ENCODE measurements at places on chromosomes 4 and X. TPM values are rescaled to one million over a fixed set of nuclear protein-coding genes. Genes with fewer than 3 reads are reported as not detected.

Gene CCDC120
- total RNA-seq = 8.7 TPM

Gene SMIM31
- total RNA-seq = not detected

Gene ZRSR2
- 27.2 TPM for total RNA-seq

Gene ATP5ME
- total RNA-seq = 125 TPM

Gene SULT1E1
- total RNA-seq = not detected

Gene MTNR1A
- not detected for total RNA-seq

Gene FIP1L1
- total RNA-seq = 116 TPM

GRCh38 chr4:61750810-61751209 is 550.7 kb downstream of the ADGRL3 start:
- H3K4me3 ChIP-seq = no peak overlapping the region
- no peaks in the 10 kb centered on the region for H3K36me3 ChIP-seq
- no peaks in the 10 kb centered on the region for H3K4me1 ChIP-seq
- no peak for DNase-seq
- H3K27ac ChIP-seq = no peak overlapping the region

DNA sequence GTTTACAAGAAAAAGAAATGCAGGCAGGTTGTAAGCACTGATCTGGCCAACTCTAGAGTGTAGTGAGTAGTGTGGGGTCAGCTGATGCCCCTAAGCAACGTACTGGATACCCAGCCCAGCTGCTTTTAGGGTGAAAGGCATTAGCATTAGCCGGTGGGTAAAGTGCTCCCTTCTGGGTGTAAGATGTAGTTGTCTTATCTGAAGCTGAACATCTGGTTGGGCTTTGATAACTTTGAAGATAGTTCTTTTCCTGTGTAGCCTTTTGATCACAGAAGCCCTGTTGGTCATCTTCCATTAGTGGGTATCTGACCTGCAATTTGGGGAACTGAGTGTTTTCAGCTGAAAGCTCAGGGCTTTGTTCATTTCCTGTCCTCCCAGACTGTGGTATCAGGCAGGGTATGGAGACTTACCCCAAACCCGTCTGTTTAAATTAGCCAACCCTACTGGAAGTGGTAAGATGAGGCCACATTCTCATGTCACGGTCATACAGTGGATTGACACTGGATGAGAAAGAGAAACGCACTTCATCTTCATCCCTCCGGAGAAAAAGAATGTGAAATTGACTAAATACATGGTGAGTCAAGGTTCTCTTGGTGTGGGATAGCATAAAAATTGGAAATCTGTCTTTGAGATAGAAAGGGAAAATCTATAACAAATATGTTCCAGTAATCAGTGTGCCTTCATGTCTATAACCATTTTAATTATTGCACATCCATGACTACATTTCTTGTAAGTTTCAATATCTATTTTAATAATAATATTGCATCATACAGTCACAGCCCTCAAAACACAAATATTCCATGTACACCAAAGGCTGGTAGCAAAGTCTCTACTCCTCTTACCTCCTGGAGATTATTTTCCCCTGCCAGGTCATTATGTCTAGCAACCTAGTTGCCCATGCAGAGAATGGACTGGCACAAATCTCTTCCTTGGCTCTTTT is 8.7 kb downstream of the RHOH start:
- H3K36me3 ChIP-seq = peaks cover 32% of the 10 kb centered on the region
- no peaks in the 10 kb centered on the region for H3K27me3 ChIP-seq
- peak overlapping the region; percentile 90 for H3K4me3 ChIP-seq
- peaks cover 92% of the 10 kb centered on the region for H3K4me1 ChIP-seq
- H3K27ac ChIP-seq = peak overlapping the region; percentile 93

GRCh38 chrX:40644176-40644575 is 3.2 kb downstream of the CXorf38 start:
- peaks cover 11% of the 10 kb centered on the region for H3K36me3 ChIP-seq
- no peak for DNase-seq
- peaks cover 34% of the 10 kb centered on the region for H3K4me1 ChIP-seq
- H3K4me3 ChIP-seq = peak overlapping the region; percentile 55

GRCh38 chr4:6750286-6751221 is 32.0 kb upstream of the KIAA0232 start:
- no peak overlapping the region for H3K4me3 ChIP-seq
- peaks cover 8% of the 10 kb centered on the region for H3K4me1 ChIP-seq
- no peak for DNase-seq
- no peaks in the 10 kb centered on the region for H3K36me3 ChIP-seq
- H3K27me3 ChIP-seq = no peaks in the 10 kb centered on the region
- H3K27ac ChIP-seq = no peak overlapping the region

GRCh38 chr4:27234306-27234899 is 373.8 kb downstream of the STIM2 start:
- no peak overlapping the region for H3K27ac ChIP-seq
- H3K4me3 ChIP-seq = no peak overlapping the region
- H3K27me3 ChIP-seq = no peaks in the 10 kb centered on the region
- H3K4me1 ChIP-seq = no peaks in the 10 kb centered on the region
- no peak for DNase-seq

- no peak for DNase-seq
- H3K27me3 ChIP-seq = no peaks in the 10 kb centered on the region
Observed at GRCh38 chr4:145851511-145852201, 87.0 kb downstream of the ZNF827 start.

- H3K27ac ChIP-seq = no peak overlapping the region
- no peak overlapping the region for H3K4me3 ChIP-seq
- H3K36me3 ChIP-seq = peaks cover 6% of the 10 kb centered on the region
- DNase-seq = no peak
Observed at GRCh38 chr4:188417181-188417580, 277.9 kb downstream of the TRIML1 start.

GRCh38 chr4:51895816-51896408 is 53.0 kb downstream of the DCUN1D4 start:
- H3K4me3 ChIP-seq = no peak overlapping the region
- H3K4me1 ChIP-seq = peaks cover 21% of the 10 kb centered on the region
- H3K36me3 ChIP-seq = peaks cover 17% of the 10 kb centered on the region
- H3K27ac ChIP-seq = no peak overlapping the region

GRCh38 chrX:21934414-21934813 is 6.1 kb upstream of the SMS start:
- no peak for DNase-seq
- no peaks in the 10 kb centered on the region for H3K27me3 ChIP-seq
- H3K36me3 ChIP-seq = no peaks in the 10 kb centered on the region
- no peak overlapping the region for H3K27ac ChIP-seq
- H3K4me1 ChIP-seq = peaks cover 24% of the 10 kb centered on the region

GRCh38 chrX:141619336-141619735 is 29.8 kb downstream of the SPANXA2 start:
- H3K27me3 ChIP-seq = peaks cover 6% of the 10 kb centered on the region
- no peak overlapping the region for H3K4me3 ChIP-seq

DNA sequence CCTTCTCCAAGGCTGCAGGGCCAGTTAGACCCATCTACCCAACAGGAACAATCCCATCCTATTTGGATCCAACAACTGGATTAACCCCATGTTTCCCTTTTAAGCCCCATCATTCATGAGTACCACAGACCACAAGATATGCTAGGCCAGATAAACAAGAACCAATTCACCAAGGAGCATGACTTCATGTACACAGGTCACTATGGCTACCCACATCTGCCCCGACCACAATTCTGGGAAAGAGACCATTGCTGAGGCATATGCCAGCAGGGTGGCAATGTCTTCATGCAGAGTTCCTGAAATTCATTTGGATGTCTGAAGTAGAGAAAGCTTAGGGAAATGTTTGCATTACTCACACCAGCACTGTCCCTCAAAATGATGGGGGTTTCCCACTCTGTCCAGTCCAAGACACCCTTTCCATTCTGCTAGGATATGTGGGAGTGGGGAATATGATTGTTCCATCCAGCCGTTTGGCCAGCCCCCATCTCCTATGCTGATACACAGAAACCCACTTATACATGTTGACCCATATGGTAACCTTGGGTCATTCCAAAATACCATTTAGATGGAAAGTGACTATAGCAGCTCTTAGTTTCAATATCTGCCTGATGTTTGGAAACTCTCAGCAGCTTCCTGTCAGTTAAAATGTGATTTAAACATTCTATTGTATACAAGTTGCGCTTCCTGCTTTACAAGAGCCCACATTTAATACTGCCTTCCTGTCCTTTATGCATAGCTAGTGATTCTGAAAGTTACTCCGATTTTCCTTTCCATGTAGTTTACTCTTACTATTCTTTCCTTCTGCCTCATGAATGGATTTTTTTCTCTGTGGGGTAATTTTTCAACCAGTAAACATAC is 129.0 kb downstream of the AMMECR1 start:
- peaks cover 11% of the 10 kb centered on the region for H3K4me1 ChIP-seq
- no peak for DNase-seq
- peak overlapping the region; percentile 79 for H3K27ac ChIP-seq
- H3K36me3 ChIP-seq = peaks cover 2% of the 10 kb centered on the region
- no peak overlapping the region for H3K4me3 ChIP-seq
- peaks cover 6% of the 10 kb centered on the region for H3K27me3 ChIP-seq

DNA sequence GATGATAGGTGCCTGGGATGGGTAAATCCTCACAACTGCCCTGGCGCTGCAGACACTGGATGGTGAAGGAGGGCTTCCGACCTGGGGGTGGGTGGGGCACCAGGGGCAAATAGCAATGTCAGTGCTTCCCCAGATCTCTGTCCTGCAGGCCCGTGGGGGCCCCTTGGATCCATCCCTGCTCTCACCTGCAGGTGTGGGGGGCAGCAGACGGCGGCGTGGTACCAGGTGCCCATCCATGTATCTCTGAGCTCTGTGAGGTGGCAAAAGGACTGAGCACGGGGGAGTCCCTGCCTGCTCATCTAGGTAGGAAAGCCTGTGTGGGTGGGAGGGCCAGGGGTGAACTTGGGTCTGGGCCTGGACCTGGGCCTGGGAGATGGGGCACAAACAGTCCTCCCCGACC is 6.5 kb upstream of the SYP start:
- DNase-seq = no peak
- no peak overlapping the region for H3K27ac ChIP-seq
- no peaks in the 10 kb centered on the region for H3K36me3 ChIP-seq

DNA sequence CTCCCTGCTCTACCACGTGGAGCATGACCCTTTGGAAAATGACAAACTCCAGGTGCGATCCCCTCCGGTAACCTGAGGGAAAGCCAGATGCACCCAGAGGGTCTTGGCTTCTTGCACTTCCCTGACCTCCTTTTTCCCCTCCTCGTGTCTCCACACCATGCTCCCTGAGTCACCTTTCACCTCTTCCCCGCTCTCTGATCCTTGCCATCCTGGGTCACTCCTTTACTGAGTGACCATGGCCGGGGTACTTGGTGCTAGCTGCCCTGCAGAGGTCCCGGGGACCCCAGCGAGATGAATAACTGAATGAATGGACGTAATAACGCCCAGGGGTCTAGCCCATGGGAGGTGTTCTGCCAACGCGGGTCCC is 401 bp upstream of the ZFP92 start:
- H3K4me1 ChIP-seq = peaks cover 6% of the 10 kb centered on the region
- H3K27me3 ChIP-seq = peaks cover 15% of the 10 kb centered on the region
- no peaks in the 10 kb centered on the region for H3K36me3 ChIP-seq
- no peak for DNase-seq
- H3K4me3 ChIP-seq = peak overlapping the region; percentile 81
- H3K27ac ChIP-seq = no peak overlapping the region

DNA sequence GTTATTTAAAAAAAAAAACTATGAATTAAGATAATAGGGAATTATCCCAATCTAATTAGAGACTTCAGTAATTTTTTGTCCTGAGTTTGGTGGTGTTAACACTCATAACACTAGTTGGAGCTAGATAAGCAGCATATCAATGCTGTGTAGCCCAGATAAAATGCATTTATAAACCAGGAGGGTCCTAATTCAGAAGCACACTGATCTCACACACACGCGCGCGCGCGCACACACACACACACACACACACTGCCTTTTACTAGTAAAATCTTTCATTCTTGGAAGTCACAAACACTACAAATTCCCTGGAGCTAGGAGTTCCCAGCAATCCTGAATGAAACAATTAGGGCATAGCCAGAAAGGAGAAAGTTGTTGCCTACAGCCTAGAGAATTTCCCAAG is 3.2 kb downstream of the UNC5C start:
- no peak overlapping the region for H3K4me3 ChIP-seq
- no peak for DNase-seq
- peaks cover 63% of the 10 kb centered on the region for H3K27me3 ChIP-seq
- H3K36me3 ChIP-seq = no peaks in the 10 kb centered on the region
- peaks cover 8% of the 10 kb centered on the region for H3K4me1 ChIP-seq
- no peak overlapping the region for H3K27ac ChIP-seq

GRCh38 chrX:41526925-41527324 is 79.8 kb downstream of the NYX start:
- DNase-seq = peak; percentile 19
- peak overlapping the region; percentile 4 for H3K4me3 ChIP-seq
- H3K36me3 ChIP-seq = no peaks in the 10 kb centered on the region
- peaks cover 23% of the 10 kb centered on the region for H3K27me3 ChIP-seq

DNA sequence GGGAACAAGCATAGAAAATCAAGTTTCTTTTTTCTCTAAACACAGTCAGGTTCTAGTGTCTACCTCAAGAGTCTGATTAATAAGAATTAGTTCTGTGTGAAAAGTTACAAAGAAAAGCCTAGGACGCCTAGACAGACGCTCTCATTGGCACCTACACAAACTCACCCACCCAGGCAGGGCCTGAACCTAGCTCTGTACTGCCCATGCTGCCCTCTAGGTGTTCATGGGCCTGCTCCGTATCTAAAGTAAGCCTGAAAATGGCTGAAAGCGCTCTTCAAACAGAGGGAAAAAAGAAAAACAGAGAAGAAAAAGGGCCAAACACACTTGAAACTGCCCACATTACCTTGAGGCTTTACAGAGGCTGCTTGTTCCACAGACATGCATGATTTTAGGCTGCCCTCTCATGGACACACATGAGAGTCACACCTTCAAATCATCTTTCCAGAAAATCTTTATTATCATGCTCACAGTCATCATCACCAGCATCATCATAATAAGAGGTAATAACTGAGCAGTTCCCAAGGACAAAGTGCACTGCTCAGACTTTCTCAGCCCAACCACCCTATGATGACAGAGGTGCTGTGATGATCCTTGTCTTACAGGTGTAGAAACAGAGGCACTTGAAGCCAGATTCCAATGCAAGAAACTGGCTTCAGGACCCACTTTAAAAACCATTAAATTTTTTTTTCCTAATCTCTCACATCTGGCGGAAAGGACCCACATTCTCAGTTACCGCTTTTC is 49.6 kb downstream of the MAP7D2 start:
- peak; percentile 29 for DNase-seq
- no peak overlapping the region for H3K4me3 ChIP-seq
- H3K27me3 ChIP-seq = peaks cover 7% of the 10 kb centered on the region
- H3K27ac ChIP-seq = no peak overlapping the region

GRCh38 chrX:112067601-112068000 is 15.0 kb downstream of the TRPC5 start:
- no peaks in the 10 kb centered on the region for H3K36me3 ChIP-seq
- peaks cover 10% of the 10 kb centered on the region for H3K27me3 ChIP-seq
- DNase-seq = no peak
- no peaks in the 10 kb centered on the region for H3K4me1 ChIP-seq
- H3K4me3 ChIP-seq = no peak overlapping the region

DNA sequence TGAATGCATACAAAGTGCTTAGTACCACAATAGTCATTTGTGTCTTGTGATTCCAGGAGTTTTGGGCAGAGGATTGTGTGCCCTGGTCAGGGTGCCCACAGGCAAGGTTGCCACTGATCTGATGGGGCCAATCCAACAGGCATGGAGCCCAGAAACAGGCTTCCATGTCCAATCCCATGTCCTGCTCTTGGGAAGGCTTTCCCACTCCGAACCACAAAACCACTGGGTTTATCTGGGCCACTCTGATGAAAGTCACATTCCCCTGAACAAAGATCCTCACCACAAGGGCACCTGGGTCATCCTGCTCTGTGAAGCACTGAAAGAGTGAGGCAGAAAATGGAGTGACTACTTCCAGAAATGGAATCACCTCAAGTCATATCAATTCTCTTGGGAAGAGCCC is 96.9 kb downstream of the MAMLD1 start:
- no peak overlapping the region for H3K4me3 ChIP-seq
- no peak for DNase-seq
- H3K27ac ChIP-seq = no peak overlapping the region
- peaks cover 17% of the 10 kb centered on the region for H3K27me3 ChIP-seq
- H3K36me3 ChIP-seq = no peaks in the 10 kb centered on the region
- H3K4me1 ChIP-seq = peaks cover 18% of the 10 kb centered on the region
